ENCODE measurements at places on chromosomes 3 and 15. TPM values are rescaled to one million over a fixed set of nuclear protein-coding genes. Genes with fewer than 3 reads are reported as not detected.

GRCh38 chr3:161567577-161568361 is 71.2 kb downstream of the OTOL1 start:
- no peaks in the 10 kb centered on the region for H3K36me3 ChIP-seq
- H3K4me1 ChIP-seq = no peaks in the 10 kb centered on the region
- H3K27me3 ChIP-seq = no peaks in the 10 kb centered on the region
- no peak overlapping the region for H3K27ac ChIP-seq
- DNase-seq = peak; percentile 44

- H3K4me1 ChIP-seq = no peaks in the 10 kb centered on the region
- H3K36me3 ChIP-seq = no peaks in the 10 kb centered on the region
- no peaks in the 10 kb centered on the region for H3K27me3 ChIP-seq
These were observed 11.3 kb upstream of the TMOD3 start for GRCh38 chr15:51818150-51818549.

GRCh38 chr3:149151843-149152242 is 22.4 kb downstream of the HPS3 start:
- no peak overlapping the region for H3K4me3 ChIP-seq
- DNase-seq = peak; percentile 69
- peaks cover 8% of the 10 kb centered on the region for H3K4me1 ChIP-seq
- H3K36me3 ChIP-seq = peaks cover 7% of the 10 kb centered on the region
- no peaks in the 10 kb centered on the region for H3K27me3 ChIP-seq

GRCh38 chr3:100709842-100710260 is 557 bp downstream of the TFG start:
- peaks cover 11% of the 10 kb centered on the region for H3K4me1 ChIP-seq
- peak; percentile 2 for DNase-seq
- H3K27ac ChIP-seq = peak overlapping the region; percentile 92
- no peaks in the 10 kb centered on the region for H3K27me3 ChIP-seq
- H3K4me3 ChIP-seq = peak overlapping the region; percentile 88
- peaks cover 11% of the 10 kb centered on the region for H3K36me3 ChIP-seq

- H3K27me3 ChIP-seq = peaks cover 2% of the 10 kb centered on the region
- no peak overlapping the region for H3K27ac ChIP-seq
- H3K4me1 ChIP-seq = no peaks in the 10 kb centered on the region
- H3K4me3 ChIP-seq = no peak overlapping the region
These were observed 235.4 kb downstream of the OTOL1 start for GRCh38 chr3:161731968-161732367.

- no peak overlapping the region for H3K4me3 ChIP-seq
- H3K36me3 ChIP-seq = no peaks in the 10 kb centered on the region
- peak; percentile 9 for DNase-seq
- no peak overlapping the region for H3K27ac ChIP-seq
- no peaks in the 10 kb centered on the region for H3K27me3 ChIP-seq
These were observed 663.7 kb downstream of the AGBL1 start for GRCh38 chr15:86743283-86743903.

DNA sequence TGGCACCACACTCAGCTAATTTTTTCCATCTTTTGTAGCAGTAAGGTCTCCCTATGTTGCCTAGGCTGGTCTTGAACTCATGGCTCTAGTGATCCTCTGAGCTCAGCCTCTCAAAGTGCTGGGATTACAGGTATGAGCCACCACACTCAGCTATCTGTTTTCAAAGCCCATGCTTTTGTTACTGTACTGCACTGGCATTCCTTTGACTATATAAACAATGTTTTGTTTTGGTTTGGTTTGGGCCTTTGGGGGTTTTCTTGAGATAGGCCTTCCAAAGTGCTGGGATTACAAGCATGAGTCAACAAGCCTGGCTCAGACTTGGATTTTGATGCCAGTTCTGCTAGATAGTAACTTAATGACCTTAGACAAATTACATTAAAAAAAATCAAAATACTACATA is 89.7 kb upstream of the GK5 start:
- H3K27me3 ChIP-seq = no peaks in the 10 kb centered on the region
- no peak overlapping the region for H3K27ac ChIP-seq
- H3K4me3 ChIP-seq = no peak overlapping the region
- H3K36me3 ChIP-seq = no peaks in the 10 kb centered on the region
- peak; percentile 73 for DNase-seq

TMEM158 gene
- 14.1 TPM for total RNA-seq

REC114 gene
- total RNA-seq = not detected

TRPM1 gene
- total RNA-seq = not detected

TAGLN3 gene
- 7.9 TPM for total RNA-seq

All from astrocyte (in vitro differentiated cells and primary cell).